ENCODE measurements at places on chromosomes 13 and 19.
A peak's percentile ranks its signal among the peaks of the same experiment; 100 is the strongest.

DNA sequence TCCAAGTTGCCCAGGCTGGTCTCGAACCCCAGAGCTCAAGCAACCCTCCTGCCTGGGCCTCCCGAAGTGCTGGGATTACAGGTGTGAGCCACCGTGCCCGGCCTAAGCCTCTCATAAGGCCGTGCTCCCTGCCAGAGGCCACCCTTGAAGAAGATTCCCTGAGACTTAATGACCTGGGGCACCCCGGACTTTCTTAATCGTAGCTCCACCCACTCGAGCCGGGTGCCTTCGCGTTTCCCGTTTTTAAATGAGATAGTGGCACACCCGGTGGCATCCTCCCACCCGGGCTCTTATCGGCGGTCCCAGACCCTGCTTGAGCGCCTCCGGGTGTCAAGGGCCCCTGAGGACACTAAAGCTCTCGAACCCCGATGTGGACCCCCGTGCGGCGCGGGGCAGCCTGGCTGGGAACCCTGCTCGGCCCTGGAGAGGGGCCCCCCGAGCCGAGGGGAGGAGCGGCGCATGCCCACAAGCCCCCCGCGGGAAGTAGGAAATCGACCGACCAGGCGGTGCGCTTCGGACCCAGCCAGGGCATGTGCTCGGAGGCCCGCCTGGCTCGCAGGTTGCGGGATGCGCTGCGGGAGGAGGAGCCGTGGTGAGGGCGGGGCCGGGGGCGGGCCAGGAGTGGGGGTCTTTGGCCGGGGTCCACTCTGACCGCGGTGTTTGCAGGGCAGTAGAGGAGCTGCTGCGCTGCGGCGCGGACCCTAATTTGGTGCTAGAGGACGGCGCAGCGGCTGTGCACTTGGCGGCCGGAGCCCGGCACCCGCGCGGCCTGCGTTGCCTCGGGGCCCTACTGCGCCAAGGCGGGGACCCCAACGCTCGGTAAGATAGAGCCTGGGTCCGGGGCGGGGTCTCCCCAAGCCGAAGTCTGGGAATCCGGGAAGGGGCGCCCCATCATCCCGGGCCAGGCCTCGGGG, at the start of gene ANKLE1:
ANKLE1 (plus strand) TSS at position 511 of the 914 bp plus-strand sequence; CDS start at position 531, 20 bp downstream.
- DNase-seq, result peak; percentile 42

DNA sequence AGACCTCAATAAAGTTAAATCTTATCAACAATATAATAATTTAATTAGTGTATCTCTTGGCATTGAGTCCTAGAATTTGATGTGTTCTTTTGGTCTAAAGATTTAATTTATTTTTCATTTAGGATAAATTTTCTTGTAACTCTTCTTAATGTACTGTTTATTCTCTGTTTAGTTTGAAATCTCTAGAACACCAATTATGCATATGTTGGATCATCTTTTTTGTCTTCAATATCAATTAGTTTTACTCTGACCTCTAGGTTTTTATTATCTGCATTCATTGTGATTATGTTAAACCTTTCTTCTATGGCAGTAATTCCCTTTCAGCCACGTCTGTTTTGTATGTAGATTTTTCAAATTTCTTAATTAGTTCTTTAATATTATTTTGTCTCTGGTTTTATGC, 93.8 kb upstream of the ARHGEF7 start:
- no peak for DNase-seq

DNA sequence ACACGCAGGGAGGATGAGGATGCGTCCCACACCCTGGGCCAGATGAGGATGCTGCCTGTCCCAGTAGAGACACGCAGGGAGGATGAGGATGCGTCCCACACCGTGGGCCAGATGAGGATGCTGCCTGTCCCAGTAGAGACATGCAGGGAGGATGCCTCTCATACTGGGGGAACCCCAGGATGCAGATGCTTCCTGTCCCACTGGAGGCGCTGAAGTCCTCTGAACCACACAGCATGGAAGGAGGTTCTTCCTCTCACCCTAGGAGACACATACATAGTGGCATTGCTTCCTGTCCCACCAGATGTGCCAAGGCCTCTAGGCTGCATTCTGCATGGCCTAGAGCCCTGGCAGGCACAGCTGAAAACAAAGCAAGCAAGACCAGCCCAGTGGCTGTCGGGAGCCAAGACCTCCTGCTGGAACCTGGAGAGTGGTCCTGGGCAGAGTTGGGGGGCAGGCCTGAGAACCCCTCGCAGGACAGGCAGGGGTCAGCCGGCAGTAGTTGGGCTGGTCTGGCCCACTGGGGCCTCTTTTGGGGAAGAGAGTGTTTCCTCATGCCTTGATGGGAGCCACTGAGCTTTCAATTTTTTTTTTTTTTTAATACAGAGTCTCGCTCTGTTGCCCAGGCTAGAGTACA, 4.3 kb downstream of the HPN start:
- DNase-seq, result peak; percentile 40

- no peak for DNase-seq
These were observed 419.6 kb downstream of the GPC6 start for GRCh38 chr13:93646245-93646644.

GRCh38 chr19:46030812-46031550, 8.1 kb upstream of the PGLYRP1 start:
- DNase-seq, result no peak

GRCh38 chr19:32238076-32238475, 107.3 kb upstream of the ZNF507 start:
- no peak for DNase-seq

GRCh38 chr13:98297745-98298144, 120.7 kb upstream of the RNF113B start:
- DNase-seq, result no peak

DNA sequence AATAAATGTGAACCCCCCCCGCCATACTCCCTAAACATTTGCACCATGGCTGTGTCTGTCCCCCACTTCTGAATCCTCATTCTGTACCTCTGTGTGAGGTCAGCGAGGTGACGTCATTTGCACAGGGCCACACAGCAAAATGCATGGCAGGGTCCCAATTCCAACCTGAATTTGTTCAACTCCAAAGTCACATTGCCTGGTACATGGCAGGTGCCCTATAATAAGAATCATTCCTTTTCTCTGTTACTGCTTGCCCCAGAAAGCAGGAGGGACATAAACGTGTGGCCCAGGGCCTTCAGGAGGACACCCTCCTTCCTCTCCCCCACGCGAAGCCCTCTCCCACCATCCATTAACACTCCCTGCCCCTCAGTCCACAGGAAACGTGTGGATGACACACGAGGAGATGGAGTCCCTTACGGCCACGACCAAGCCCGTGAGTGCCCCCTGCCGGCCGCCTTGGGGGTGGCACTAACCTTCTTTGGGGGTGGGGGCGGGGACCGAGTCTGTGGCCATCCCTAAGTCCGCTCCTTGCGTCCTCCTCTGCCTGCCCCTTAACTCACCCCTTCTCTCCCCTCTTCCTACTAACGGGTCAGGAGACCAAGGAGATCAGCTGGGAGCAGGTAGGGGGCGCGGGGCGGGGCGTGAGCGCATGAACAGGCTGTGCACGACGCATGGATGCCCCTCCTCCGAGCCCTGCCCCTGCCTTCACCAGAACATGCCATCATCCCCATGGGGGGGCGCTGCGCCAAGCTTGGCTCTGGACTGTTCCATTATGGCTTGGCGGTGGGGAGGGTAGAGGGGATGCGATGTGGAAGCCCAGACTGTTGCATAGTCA, 9.4 kb downstream of the HRC start:
- peak; percentile 70 for DNase-seq

DNA sequence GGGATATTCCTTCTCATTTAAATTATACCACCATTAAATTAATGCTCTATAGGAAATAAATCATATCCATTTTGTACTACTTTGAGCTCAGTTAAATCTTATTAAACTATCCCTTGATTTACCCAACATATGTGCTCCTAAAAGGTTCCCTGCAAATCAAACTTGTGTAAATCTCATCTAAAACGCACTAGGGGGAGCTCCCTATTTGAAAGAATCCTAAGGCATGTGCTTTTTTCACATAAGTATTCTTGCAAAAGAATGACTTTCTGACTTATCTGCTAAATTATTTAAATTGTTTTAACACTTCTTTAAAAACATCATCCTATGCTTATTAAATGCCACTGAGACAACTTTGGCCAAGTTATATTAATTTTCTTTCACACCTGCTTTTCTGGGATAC, 7.9 kb downstream of the INTS6 start:
- DNase-seq, result peak; percentile 56

Data from iris pigment epithelial cell (primary cell).